Kasumi-1 (cell line): ENCODE measurements at places on chromosomes 11 and 22.

GRCh38 chr11:113059548-113059947 lies 98.3 kb downstream of the NCAM1 start:
- DNase-seq: no peak

GRCh38 chr22:29054251-29054767 lies 7.3 kb downstream of the C22orf31 start:
- DNase-seq: no peak

GRCh38 chr11:116473790-116474346 lies 298.9 kb downstream of the BUD13 start:
- DNase-seq: no peak

- DNase-seq: no peak
These were observed 65.2 kb downstream of the CABIN1 start for GRCh38 chr22:24076091-24076867.

DNA sequence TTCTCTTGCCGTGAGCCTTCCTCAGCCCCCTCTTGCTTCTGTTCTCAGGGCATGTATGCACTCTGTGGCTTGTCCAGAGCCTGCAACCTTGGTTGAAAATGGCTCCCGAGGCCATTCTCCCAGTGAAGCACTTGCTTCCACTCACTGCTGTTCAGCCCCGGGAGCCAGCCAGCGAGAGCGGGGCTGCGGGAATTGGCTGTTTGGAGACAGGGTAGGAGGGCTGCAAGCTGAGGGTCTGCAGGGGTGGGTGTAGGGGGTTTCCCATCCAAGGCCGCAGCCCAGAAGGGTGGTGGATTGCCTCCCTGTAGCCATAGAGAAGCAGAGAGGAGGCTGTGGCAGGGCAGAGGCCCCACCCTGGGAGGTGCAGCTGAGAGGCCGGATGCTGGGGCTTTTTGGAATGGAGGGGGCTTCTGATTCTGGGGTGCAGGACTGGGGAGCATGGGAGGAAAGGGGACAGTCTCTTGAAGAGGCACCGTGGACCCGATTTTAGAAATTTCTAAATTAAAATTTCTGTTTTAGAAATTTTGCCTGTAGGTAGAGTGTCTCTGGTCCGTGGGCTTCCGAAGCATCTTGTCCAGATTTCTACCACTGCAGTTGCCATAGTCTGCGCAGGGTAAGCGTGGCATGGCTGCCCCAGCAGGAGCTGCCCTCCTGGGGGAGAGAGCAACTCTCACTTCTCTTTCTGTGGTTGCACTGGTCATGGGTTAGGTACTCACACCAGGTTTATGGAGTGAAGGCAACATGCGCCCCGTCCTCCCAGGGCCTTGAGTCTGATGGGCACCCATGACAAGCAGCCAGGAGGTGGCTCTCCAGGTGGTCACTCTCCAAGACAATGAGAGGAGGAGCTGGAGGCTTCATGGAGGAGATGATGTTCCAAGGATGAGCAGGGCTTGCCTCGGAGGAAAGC lies 100.2 kb downstream of the TBC1D22A start:
- no peak for DNase-seq

DNA sequence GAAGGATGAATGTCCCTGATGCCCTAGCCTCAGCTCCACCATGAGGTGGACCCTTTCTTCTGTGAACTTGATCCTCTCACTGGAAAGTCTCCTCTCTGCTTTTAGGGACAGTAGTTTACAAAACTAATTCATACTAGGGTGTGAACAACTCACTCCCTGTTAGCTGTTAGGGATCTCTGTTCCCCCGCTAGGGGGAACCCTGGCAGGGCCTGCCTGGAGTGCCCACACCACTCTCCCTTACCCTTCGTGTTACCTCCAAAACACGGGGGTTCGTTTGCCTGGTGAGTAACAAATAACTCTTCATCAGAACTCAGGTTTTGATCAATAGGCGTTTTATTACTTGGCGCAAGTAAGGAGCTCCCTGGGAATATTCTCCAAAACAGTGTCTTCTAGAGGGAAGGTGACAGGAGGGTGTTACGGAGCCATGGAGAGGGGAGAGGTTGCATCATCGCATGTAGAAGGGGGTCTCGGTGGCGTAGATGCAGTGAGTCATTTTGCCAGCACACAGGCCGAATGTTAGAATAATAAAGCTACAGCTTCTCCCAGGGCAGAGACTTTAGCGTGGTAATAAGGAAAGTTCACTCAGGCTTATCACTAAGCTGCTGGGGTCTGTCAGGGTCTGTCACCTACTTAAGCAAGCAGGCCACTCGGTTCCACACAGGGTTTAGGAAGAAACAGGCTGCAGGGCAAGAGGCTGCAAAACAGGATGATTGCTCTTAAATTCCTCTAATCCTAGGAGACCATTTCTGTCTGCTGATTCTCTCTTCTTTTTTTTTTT lies 45.8 kb downstream of the C11orf96 start:
- no peak for DNase-seq

- DNase-seq: no peak
These were observed 28.7 kb upstream of the LMO1 start for GRCh38 chr11:8292351-8292750.

DNA sequence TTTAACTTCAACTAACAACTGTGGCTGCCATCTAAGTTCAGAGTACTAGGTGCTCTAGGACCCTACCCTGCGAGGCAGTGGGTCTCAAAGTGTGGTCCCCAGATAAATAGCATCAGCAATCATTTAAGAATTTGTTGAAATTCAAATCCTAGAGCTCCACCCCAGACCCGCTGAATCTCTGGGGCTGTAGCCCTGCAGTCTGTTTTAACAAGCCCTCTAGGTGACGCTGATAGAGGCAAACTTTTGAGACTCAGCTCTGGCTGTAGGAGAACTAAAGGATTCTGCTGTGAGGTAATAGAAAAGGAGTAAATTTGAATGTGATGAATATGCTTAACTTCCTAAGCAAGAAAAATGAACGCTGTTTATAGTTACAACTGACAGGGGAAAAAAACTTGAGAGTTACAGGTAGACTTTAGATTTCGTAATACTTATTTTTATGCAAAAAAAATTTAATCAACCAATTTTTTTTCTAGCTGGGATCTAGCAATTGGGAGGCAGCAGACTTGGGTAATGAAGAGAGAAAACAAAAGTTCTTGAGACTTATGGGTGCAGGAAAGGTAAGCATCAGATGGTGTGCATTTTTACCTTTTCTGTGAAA lies 5.8 kb downstream of the C11orf58 start:
- no peak for DNase-seq

DNA sequence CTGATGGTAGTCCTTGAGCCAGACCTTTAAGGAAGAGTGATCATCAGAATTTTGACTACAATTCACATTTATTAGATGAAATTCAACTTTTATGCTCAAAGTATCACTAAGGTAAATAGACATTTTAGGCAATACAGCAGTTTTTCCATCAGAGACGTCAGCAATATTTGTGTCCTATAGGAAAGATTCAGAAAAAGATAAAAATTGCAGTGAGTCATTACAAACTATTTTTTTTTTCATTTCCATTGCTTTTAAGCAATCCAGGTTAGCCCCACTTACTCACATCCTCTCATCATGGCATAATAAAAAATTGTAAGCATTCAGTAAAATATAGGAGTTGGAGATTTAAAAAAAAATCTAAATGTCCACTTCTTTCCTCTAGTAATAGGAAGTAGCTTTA lies 46.9 kb downstream of the MSANTD4 start:
- DNase-seq: no peak

DNA sequence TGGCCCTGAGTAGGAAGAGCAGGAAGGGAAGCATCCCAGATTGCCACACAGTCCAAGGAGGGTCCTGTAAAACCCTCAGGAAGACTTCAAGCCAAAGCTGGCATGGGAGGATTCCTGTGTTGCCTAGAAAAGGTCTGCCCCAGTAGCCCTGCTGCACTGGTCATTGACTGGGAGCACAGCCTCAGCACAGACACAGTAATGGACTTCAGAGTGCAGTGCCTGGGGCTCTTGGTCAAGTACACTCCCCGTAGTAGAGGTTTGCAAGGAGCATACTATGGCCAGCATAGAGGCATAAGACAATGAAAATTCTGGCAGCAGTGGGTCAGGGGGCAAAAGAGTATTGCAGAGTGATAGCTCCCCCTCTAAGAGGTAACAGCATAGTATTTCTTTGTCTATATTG lies 36.2 kb upstream of the FJX1 start:
- no peak for DNase-seq

GRCh38 chr11:131938351-131938751 lies 567.9 kb downstream of the NTM start:
- no peak for DNase-seq

GRCh38 chr11:132650969-132651720 lies 881.2 kb downstream of the OPCML start:
- no peak for DNase-seq

GRCh38 chr11:127061947-127062346 lies 61.4 kb upstream of the KIRREL3 start:
- no peak for DNase-seq

DNA sequence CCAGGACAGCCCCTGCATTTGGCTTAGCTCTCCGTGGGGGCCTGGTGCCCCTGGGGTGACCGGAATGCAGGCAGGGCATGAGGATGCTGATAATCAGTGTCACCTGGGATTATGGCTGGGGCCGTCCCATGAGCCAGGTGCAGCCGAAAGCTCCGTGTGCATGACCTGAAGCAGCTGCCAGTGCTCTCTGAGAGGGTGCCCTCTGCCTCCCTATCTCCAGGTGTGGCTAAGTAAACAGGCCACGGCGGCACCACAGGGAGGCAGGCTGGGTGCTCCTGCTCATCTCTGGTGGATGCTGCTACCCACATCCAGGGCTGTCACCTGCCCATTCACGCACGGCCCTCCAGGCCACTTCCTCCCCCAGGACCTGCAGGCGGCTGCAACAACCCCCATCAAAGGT lies 29.8 kb downstream of the DUSP8 start:
- no peak for DNase-seq

DNA sequence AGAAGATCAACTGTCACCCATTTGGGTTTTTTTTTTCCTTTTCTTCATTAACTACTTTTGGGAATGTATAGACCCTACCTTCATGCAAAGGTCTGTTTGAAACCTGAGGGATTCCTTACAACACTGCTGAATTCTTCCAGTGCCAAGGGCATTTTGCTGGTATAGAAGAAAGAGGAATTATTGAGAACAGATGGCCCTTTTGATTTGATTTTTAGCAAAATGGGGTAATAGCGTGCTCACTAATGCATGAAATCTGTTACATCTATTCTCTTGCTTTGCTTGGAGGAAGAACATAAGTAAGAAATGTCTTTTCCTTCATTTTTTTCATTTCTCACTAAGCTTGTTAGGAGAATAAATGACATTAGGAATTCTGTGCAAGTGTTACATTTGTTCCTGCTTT lies 501.9 kb downstream of the TMEM135 start:
- no peak for DNase-seq

DNA sequence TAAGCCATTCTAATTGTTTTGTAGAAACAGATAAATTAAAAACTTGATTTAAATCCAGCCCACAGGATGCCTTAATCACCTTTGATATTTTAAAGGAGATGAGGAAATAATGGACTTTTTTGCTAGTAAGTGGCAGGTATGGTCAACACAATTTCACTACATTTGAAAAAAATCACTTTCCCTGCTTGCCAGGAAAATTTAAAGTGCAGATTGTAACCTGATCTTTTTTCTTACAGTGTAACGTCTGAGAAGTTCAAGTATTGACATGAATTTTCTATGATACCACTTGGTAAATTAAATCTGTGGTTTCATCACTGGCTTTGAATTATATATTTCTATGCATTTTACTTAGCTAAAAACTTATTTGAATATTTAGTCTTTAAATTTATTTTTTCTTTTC lies 65.3 kb downstream of the ARHGEF12 start:
- no peak for DNase-seq
